ENCODE measurements at places on chromosomes 2 and 18.

- no peak for DNase-seq
Measured at GRCh38 chr18:75405351-75405750, 22.2 kb downstream of the SMIM21 start.

GRCh38 chr2:161032635-161033034 lies 127.6 kb upstream of the TANK start:
- DNase-seq, result no peak

DNA sequence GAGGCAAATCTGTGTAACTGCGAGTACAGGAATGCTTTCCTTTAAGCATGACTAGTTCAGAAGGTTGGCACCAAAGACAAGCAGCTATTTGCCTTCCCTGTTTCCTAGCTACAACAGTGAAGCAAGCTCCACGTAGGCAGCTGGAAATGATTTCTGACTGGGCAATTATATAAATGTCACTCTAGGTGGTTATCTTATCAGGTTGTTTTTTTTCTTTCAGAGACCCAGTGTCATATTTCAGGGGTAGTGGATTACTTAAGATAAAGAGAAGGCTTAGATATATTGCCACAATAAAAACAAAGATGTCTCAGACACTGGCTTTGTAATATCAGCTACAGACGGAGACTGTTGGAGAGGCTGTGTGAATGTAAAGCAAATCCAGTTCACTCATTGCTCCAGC lies 748.9 kb upstream of the NXPH2 start:
- DNase-seq, result no peak

DNA sequence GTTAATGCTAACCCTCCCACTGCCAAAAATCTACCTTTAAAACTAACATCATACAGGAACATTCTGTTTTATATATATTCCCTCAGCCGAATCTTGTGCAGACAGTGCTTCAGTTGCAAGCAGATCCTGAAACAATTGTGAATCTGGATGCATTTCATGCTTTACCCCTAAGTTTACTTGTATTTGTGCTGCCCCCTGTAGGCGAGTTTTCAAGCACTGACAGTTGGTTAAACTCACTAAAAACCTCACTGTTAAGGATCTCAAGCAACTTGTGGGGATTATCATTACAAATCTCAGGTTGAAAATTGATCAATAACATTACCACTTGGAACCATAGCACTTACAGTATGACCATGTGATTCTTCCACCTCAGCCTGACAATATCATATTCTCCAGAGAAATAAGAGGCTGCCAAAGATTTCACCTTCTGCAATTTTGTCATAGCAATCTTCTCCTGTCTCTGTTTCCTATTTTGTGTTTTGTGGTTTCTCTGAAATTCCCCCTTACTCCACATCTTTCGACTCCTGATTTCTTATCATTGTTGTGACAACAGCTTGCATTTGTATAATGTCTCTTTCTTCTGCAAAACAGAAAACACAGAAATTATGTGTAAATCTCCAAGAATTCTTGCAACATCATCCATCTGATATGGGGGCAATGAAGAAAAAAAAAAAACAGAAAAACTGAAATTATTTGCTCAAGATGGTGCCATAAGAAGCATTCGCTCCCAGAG lies 354.6 kb upstream of the SETBP1 start:
- DNase-seq, result no peak

GRCh38 chr2:51781691-51782090 lies 749.8 kb upstream of the NRXN1 start:
- DNase-seq, result no peak

GRCh38 chr2:237726401-237726830 lies 72.2 kb upstream of the RBM44 start:
- no peak for DNase-seq

DNA sequence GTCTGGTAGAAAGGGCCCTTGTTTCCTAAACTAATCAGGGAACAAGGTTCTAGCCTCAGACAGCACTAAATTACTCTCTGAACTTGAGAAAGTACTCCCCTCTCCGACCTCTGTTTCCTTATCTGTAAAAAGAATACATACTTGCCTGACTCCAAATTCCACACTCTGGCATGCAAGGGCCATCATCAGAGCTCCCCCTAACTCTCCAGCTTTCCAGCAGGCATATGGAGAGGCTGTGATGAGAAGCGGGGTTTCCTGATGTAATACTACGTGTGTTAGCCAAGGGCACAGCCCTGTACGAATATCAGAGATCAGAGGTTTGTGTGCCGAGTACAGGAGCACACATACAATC lies 1.8 kb upstream of the EVA1A start:
- DNase-seq, result no peak

DNA sequence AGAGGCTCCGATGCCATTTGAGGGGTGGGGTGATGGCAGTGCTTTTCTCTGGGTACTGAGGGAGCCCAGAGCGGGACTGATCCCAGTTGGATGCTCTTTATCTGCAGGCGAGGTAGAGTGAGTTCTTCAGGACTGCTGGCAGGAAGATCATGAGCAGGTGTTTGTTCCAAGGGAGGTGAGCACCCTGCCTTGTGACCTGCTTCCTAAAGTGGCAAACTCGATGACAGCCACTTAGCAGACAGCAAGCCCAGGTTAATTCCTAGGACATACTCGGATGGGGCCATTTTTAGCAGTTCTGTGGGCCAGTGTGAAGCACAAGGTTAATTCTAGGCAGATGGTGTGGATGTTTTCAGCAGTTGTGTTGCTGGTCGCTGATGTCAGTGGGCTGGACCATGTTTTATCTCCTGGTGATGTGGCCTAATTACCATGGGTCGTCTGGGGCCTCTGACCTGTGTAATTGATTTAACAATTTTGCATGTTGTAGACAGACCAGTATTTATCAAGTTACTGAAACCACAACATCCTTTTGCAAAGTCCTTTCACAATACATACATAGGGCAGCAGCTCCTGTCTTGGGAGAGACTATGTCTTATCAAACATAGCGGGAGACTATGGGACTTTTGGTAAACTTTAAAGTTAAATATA lies 4.9 kb downstream of the FKBP1B start:
- DNase-seq, result no peak

DNA sequence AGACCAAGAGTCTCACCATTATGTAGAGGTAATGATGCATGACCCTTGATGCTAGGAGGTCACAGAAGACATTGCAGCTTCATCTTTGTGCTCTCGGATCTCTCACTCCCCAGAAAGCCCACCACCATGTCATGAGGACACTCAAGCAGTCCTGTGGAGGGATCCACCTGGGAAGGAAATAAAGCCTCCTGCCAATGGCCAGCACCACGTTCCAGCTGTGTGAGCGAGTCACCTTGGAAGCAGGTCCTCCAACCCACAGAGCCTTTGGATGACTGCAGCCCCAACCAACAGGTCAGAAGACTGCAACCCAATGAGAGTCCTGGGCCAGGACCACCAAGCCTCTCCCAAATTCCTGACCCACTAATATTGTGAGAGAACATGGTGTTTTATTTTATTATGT lies 38.4 kb downstream of the CYP26B1 start:
- DNase-seq, result no peak

DNA sequence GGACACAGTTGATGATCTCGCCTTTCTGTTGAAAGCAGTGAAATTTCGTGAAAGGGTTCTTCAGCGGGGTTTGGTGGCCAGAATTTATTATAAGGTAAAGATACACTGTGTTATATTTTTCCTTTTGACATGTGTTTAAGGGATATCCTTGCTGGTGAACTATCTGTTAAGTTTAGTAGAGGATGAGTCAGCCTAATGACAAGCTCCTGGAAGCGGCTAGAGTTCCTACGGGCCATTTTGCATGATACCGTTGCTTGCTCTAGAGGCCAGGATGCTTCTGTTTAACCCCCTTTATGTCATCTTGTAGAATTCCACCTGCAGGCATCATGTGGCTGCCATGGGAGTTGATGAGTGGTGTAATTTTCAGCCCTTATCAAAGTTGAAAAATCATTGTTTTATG lies 124.8 kb upstream of the BCL2L11 start:
- no peak for DNase-seq

- no peak for DNase-seq
Measured at GRCh38 chr2:128187032-128187654, 96.1 kb downstream of the UGGT1 start.

GRCh38 chr2:11524470-11524869 lies 9.4 kb upstream of the GREB1 start:
- no peak for DNase-seq
